ENCODE measurements at places on chromosomes 2 and 18.

GRCh38 chr18:6561420-6561861 lies 146.7 kb upstream of the L3MBTL4 start:
- no peak for DNase-seq

- DNase-seq = no peak
Observed at GRCh38 chr18:66553824-66554223, 50.1 kb downstream of the CDH19 start.

- no peak for DNase-seq
Observed at GRCh38 chr2:1990151-1990589, 245.9 kb upstream of the PXDN start.

GRCh38 chr2:223976635-223977226 lies 19.5 kb downstream of the MRPL44 start:
- no peak for DNase-seq

DNA sequence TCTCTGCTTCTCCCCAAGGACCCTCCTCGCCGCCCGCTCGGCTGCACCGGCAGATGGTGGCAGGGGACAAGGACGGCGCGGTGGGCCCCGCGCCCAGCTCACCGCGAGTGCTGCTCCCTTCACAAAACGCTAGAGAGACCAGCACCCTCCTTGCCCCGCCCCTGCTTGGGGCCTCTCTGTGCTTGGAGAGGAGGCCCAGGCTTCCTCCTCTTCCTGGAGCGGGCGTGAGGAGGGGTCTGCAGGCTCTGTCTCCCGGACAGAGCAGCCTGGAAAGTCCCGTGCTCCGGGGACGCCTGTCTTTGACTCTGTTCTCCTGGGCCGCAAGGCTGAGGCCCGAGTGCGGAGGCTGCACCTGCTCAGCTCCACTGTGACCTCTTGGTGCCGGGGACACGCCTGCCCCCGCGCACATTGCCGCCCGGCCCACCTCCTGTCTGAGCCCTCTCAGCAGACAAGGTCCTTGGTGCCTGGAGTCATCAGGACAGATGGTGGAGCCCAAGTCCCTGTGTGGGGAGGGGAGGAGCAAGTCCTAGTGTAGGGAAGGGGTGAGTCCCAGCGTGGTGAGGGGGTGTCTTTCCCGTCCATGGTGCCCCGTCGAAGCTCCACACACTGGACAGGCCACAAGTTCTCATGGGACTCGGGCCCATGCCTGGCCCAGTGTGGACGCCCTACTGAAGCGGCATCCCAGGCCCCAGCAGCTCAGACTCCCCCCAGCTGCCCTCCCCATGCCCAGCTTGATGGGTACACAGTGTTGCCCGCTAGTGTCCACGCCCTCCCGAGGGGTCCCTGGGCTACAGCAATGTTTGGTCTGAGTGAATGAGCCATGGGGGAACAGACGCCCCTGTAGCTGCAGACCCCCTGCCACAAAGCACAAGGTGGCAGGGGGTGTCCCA lies 33.8 kb downstream of the RTP5 start:
- peak; percentile 36 for DNase-seq

DNA sequence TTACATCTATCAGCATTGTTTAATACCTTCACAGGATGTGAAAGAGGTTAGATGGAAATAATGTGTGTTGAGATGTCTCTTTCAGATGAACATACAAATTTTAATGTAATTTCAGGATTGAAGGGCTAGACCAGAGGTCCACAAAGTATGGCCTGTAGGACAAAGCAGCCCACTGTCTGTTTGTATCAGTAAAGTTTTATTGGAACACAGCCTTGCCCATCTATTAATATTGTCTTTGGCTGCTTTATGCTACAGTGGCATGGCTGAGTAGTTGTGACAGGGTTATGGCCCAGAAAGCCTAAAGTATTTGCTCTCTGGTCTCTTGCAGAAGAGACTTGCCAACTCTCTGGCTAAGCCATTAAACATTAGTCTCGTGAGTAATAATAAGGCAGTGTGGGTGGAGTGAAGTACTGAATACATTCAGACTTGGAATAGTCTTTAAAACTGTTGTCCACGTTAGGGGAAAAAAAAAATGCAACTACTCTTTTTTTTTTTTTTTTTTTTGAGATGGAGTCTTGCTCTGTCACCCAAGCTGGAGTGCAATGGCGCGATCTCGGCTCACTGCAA lies 74.5 kb upstream of the NOSTRIN start:
- no peak for DNase-seq

DNA sequence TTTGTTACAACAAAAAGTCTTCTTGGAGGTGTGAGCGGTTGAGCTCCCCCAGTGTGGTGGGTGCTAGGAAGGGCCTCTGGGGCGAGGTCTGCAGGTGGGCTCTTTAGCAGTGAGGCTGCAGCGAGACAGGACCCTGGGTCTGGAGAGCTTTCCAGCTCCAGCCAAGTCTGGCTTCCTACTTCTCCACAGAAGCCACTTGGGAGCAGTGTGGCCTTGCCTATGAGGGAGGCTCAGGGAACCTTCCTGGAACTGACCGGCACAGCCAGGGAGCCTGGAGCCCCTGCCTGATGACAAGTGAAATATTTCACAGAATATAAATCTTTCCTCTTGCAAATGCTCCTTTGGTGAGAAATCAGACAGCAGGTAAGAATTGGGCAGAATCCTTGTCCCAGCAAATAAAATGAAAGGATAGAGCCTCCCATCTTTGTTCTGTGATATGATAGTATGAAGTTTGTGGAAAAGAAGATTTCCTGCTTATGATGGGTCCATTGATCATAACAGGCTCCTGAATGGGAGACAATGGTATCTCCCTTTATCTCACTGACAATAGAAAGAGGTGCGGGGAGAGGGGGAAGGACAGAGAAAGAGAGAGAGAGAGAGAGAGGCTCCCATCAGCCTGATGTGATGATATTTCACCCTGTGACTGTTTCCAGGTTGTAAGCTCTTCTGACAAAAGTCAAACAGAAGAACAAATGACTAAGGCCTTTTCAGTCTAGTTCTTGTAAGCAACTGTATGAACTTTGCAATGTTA lies 289.8 kb upstream of the SPRED2 start:
- DNase-seq = no peak

DNA sequence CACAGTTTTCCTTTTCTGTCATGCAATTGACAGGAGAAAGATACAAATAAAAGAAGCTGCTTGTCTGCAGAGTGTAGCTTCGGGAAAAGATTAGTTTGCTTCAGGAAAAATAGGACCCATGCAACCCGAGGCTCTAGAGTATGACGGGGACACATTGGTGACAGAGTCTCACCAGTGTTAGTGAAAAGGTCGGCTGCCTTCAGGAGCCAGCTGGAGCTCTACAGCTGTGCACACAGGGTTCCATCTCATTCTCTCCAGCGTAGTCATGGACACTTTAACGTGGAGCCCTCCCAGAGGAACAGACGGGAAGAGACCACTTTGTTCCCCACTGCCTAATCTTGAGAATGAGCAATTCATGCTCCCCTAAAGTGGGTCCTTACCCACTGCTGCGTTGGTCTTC lies 42.9 kb downstream of the FECH start:
- no peak for DNase-seq

GRCh38 chr2:168182550-168183249 lies 64.7 kb downstream of the STK39 start:
- peak; percentile 69 for DNase-seq

- no peak for DNase-seq
Observed at GRCh38 chr18:5238371-5238976, 41.4 kb upstream of the AKAIN1 start.

- no peak for DNase-seq
Observed at GRCh38 chr2:238989484-238989883, 141.6 kb downstream of the TWIST2 start.

GRCh38 chr2:231522418-231523180 lies 7.6 kb downstream of the NMUR1 start:
- no peak for DNase-seq

GRCh38 chr2:3262437-3263388 lies 114.9 kb downstream of the EIPR1 start:
- DNase-seq = no peak

GRCh38 chr2:43616967-43617680 lies 19.9 kb upstream of the PLEKHH2 start:
- no peak for DNase-seq

DNA sequence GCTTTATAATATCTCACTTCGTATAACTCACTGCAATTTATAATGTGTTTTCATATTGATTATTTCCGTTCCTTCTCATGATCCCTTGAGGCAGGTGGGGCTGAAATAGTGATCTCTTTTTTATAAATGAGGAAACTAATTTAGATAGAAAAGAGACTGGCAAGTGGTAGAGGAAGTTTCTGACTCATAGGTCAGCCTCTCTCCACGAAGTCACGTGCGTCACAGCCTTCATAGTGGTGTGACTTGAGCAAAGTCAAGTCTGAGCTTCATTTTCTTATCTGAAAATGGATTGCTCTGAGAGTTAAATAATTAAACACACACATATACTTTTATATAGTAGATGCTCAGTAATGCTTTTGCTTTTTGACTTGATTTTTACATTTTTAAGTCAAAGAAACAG lies 19.9 kb downstream of the ABCG5 start:
- DNase-seq = no peak

DNA sequence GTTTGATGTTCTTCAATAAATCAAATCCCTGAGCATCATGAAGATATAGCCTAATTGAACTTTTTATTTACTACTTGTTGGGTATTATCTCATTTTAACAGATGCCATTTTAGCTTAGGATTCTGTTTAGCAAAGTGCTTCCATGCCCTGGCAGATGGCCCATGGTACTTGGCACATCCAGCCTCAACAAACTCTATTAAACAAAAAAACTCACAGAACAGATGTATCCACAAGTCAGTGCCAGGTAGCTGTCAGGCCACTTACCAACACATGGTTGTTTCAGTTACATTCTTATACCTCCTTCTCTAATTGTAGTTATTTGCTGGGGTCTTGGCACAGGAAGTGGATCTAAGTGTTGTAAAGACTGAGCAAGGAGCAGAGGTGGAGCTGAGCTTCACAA lies 29.6 kb downstream of the GAD1 start:
- DNase-seq = no peak

- no peak for DNase-seq
Observed at GRCh38 chr2:158912112-158912511, 56.3 kb upstream of the TANC1 start.

DNA sequence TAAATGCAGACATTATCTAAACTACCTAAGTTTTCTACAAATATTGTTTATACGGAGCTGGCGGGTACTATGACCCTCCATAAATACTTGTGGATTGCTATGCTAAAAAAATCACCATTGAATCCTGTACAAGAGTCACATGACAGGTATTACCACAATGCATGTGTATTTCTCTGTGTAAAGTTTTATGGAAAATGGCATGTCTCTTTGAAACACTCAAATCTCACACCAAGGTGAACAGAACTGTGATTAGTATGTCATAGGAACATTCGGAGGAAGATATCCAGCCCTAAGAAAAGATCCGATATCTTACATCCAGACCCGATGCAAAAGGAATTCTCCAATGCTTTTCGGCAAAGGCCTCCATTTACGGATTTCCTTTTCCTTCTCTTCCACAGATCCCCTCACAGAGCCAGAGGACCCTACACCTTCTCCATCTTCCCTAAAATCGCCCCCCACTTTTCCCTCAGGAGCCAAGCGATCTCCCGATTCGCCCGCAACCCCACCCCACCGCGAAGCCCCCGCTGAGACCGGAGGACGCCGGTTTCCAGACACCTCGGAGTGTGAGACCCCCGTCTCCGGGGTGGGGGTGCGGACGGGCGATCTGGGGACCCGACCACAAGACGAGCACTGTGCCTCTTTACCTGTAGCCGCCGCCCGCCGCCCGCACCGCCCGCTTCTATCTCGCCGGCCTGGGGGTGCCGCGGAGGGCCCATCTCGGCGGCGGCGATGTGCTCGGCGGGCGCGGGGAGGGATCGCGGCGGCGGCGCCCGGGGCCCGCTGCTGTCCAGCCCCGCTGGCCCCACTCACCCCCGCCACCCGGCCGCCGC lies 1.2 kb downstream of the SAP130 start:
- no peak for DNase-seq

DNA sequence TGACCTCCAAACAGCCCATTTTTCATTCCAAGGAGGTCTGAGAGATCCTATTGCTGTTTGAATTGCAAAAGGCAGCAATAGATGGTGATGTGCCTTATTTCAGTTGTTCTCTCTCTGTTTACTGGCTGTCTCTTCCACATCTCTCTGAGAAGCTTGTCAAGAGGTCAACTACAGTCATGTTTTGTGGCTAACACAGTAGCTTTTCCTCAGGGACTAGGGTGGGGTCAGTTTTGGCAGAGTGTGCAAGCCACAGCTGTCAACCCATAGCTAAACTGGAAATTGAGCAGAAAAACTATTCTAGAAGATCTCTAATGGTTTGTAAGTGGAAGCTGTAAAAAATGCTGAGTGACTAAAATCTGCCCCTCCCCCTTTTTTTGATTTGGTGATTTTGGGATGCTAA lies 67.1 kb downstream of the DIS3L2 start:
- DNase-seq = no peak

GRCh38 chr2:74712223-74713053 lies 58.4 kb downstream of the SEMA4F start:
- no peak for DNase-seq

DNA sequence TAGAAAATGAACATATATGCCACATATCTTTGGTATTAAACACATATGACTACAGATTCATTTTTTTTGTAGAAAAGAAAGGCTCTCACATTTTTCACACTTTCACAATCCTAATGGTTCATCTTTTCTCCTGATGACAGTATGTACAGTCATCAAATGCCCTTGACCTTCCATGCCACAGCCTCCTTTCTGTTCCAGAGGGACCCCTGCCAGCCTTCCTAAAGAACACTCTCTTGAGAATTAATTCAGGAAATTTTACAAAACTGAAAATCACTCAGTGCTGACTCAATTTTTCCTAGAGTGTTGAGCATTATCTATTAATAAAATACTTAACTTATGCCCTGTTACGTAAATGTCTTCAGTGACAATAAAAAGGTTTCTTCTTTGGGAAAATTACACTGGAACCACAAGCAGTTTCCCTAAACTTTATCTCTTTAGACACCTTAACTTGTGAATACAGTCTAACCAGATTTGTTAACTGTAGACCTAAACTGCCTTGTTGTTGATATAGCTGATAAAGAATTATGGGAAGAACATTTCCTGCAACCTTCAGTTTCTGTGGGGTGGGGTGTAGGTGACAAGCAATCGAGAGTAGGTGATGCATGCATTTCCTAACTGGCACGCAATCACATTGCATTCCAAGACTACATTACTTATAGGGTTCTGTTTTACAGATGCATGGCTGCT lies 15.3 kb upstream of the ACOXL start:
- DNase-seq = no peak

GRCh38 chr2:230258483-230258882 lies 32.9 kb downstream of the SP140 start:
- no peak for DNase-seq

GRCh38 chr2:154437104-154437503 lies 261.4 kb upstream of the KCNJ3 start:
- no peak for DNase-seq

- no peak for DNase-seq
Observed at GRCh38 chr2:81648806-81649205, 1344.3 kb upstream of the LRRTM1 start.

Measured in NCI-H1436 (cell line).